ENCODE measurements at places on chromosomes 2 and 18. TPM values are rescaled to one million over a fixed set of nuclear protein-coding genes. Genes with fewer than 3 reads are reported as not detected.

Gene C1QL2
- total RNA-seq, result 0.14 TPM

Gene HDAC4
- 46.2 TPM for total RNA-seq

Gene IL18RAP
- total RNA-seq, result not detected

Gene ERBB4
- total RNA-seq, result 43.8 TPM

- H3K27me3 ChIP-seq, result no peaks in the 10 kb centered on the region
- no peak for DNase-seq
- no peaks in the 10 kb centered on the region for H3K4me1 ChIP-seq
- H3K36me3 ChIP-seq, result no peaks in the 10 kb centered on the region
These were observed 827.9 kb downstream of the TSN start for GRCh38 chr2:122583159-122583917.

DNA sequence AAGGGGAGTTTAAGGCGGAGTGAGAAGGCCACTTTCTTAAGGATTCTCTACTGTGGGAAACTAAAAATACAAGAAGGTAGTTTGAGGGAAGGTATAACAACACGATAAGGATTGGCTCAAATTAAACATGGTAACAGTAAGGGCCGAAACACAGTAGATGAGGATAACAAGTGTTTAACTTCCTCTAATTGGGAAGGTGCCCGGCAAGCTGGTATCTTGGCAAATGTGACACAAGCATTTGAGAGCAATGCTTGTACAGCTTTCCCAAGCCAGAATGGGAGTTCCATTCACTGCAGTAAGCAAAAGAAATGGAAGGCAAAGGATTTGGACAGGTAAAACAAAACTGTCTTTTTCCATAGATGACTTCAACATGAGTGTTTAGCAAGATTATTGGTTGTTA lies 19.8 kb downstream of the USP40 start:
- H3K27me3 ChIP-seq, result no peaks in the 10 kb centered on the region
- no peak overlapping the region for H3K4me3 ChIP-seq
- H3K36me3 ChIP-seq, result peaks cover 24% of the 10 kb centered on the region
- no peak for DNase-seq
- H3K4me1 ChIP-seq, result no peaks in the 10 kb centered on the region
- no peak overlapping the region for H3K27ac ChIP-seq

- H3K4me1 ChIP-seq, result peaks cover 12% of the 10 kb centered on the region
- H3K36me3 ChIP-seq, result no peaks in the 10 kb centered on the region
- DNase-seq, result no peak
- H3K4me3 ChIP-seq, result no peak overlapping the region
These were observed 1933.6 kb upstream of the LRRTM1 start for GRCh38 chr2:82237994-82238662.

DNA sequence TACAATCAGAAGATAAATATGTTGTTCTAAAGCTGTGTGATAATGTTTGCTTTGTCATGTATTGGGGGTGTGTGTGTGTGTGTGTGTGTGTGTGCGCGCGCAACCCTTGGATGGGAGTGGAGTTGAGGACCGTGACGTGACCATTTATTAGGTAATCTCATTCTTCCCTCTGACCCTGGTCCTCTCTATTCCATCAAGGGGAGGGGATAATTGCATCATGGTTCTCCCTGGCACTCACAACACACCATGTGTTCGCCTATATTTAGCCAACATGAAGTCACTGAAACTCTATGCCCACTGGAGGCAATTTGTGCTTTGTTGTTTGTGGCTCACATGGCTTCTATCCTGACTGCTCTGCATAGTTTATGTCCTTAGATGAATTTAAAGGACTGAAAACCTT lies 79.8 kb upstream of the LRPPRC start:
- no peaks in the 10 kb centered on the region for H3K4me1 ChIP-seq
- H3K27ac ChIP-seq, result no peak overlapping the region
- no peak for DNase-seq
- no peaks in the 10 kb centered on the region for H3K27me3 ChIP-seq
- H3K4me3 ChIP-seq, result no peak overlapping the region
- no peaks in the 10 kb centered on the region for H3K36me3 ChIP-seq

GRCh38 chr18:67932271-67932670 lies 415.8 kb upstream of the DSEL start:
- H3K27me3 ChIP-seq, result no peaks in the 10 kb centered on the region
- no peaks in the 10 kb centered on the region for H3K4me1 ChIP-seq
- H3K27ac ChIP-seq, result no peak overlapping the region

DNA sequence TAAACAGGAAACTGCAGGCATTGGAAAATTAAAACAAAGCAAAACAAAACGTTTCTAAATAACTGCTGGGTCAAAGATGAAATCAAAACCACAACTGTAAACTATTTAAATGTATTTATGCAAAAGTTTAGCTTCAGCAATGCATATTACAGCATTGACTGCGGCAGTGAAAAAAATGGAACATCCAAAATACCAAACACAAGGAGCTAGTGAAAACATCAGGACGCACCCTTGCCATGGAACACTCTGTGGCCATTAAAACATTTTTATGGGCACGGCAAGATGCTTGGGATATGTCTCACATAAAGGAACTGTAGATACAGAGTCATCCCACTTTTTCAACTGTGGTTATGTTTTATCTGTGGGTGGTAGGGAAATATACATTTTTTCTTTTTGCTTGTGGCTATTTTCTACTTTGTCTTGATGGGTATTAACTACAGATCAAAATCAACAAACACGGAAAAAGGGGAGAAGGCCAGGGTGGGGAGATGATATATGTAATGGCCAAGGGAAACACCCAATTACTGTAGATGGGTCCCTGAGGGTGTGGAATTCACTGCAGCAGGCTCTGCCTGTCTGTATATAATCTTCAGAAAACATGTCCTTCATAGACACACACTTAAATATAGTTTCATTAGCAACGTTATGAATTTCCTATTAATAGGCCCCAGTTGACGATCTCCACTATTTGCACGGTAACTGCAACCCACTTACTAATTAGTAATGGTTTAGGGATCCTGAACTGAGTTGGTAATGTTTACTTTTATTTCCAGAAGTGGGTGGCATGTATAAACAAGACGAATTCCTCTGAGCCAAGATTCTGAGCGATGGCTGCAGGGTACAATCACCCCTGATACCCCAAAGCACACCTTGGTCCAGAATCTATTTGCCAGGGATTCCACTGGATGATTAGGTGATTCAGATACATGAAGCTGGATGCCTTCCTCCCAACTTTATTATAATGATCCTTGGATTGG lies 110.5 kb downstream of the ACKR3 start:
- no peak overlapping the region for H3K27ac ChIP-seq
- no peaks in the 10 kb centered on the region for H3K36me3 ChIP-seq

DNA sequence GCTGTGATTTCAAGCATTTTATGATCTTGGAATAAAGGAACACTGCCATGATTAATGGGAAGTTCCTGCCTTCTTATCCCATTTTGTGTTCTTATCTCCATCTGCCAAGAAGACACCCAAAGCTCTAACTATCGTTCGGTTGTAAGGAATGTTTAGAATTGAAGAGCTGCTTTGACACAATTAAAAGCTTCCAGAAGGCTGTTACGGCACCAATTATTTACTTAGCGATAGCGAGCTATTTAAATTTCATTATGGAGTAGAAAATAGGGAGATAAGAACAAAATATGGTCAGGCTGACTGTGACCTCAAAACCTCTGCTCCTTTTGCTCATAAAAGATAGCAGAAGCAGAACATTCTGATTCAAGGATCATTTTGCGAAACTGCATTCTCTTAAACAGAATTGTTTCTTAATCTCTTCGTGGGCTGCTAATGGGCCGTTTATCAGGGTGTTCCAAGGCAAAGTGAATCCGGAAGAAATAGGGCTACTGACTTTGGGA lies 101.6 kb downstream of the SLC4A3 start:
- DNase-seq, result no peak
- H3K4me3 ChIP-seq, result no peak overlapping the region
- H3K36me3 ChIP-seq, result no peaks in the 10 kb centered on the region

GRCh38 chr2:68817306-68817705 lies 53.9 kb downstream of the BMP10 start:
- H3K4me3 ChIP-seq, result no peak overlapping the region
- no peaks in the 10 kb centered on the region for H3K36me3 ChIP-seq
- no peak for DNase-seq
- peaks cover 2% of the 10 kb centered on the region for H3K4me1 ChIP-seq
- H3K27me3 ChIP-seq, result no peaks in the 10 kb centered on the region
- peak overlapping the region; percentile 17 for H3K27ac ChIP-seq
